HCT116 (cell line): ENCODE measurements at places on chromosomes 5 and 9.

- no peak for DNase-seq
Observed at GRCh38 chr9:109033941-109034700, 20.8 kb upstream of the CTNNAL1 start.

GRCh38 chr5:149916334-149917072 lies 28.1 kb downstream of the PDE6A start:
- no peak for DNase-seq

DNA sequence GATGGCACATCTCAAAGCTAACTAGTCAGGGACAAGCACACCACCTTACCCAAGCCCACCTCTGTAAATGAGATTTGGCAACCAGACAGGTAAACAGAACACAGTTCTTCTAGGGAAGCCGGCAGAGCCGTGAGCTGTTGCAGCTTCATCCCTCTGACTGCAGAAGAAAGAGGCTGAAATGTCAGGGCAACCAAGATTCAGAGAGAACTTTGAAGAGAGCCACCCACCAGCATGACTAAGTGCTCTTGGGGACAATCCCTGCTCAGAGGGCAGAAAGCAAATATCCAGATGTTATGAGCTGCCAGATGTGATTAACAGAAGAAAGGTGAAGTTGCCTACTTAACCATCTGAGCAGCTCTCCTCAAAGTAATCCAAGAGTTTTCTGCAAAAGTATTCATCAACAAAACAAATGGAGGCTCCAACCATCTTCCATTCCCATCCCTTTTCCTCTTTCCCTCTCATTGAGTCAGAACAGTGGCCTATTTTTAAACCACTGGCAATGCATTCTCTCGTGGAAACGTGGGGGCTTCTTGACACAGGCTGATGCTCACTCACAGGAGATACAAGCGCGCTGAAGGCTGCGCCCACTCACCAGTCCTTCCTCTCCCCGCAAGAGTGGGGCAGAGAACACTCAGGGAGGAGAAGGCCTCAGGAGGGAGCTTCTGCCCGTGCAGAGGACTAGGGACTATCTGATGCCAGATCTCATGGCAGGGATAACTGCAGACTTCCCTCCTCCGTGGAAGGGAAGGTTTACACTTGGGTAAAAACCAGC lies 57.1 kb downstream of the SLIT3 start:
- no peak for DNase-seq

- DNase-seq: no peak
Observed at GRCh38 chr9:87681271-87682061, 44.5 kb upstream of the CTSL start.

GRCh38 chr9:123678038-123678877 lies 251.7 kb downstream of the DENND1A start:
- no peak for DNase-seq

- no peak for DNase-seq
Observed at GRCh38 chr9:89853161-89853560, 248.3 kb downstream of the GADD45G start.

GRCh38 chr5:14834062-14834461 lies 37.5 kb downstream of the ANKH start:
- DNase-seq: no peak

GRCh38 chr5:110909415-110909814 lies 162.1 kb upstream of the TSLP start:
- DNase-seq: no peak

GRCh38 chr9:22976454-22976853 lies 529.8 kb downstream of the DMRTA1 start:
- no peak for DNase-seq

GRCh38 chr5:105789246-105789645 lies 1881.5 kb downstream of the EFNA5 start:
- no peak for DNase-seq

DNA sequence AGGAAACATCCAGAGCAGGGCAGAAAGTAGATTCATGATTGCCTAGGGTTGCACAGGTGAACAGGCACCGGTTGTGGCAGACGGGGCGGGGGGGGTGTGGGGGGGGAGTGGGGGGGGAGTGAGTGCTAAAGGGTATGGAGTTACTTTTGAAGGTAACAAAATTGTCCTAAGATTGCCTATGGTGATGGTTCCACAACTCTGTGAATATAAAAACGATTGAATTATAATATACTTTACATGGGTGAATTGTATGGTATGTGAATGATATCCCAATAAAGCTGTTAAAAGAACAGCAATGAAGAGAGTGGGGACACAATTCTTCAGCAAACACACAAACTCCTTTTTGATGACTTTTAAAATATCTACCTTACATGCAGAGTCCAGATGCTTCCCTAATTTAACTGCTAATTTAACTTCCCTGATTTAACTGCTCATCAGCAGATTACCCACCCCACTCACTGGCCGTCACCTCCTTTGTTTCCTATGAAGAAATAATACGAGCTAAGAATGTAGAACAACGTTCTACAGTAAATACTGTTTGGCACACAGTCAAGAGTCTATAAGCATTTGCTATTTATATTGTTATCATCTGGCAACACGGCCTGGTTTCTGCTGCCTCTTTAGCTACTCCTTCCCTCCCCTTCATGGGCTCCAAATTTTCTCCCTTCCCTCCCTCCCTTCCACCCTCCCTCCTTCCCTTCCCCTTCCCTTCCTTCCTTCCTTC lies 83.5 kb downstream of the PTCH1 start:
- no peak for DNase-seq

DNA sequence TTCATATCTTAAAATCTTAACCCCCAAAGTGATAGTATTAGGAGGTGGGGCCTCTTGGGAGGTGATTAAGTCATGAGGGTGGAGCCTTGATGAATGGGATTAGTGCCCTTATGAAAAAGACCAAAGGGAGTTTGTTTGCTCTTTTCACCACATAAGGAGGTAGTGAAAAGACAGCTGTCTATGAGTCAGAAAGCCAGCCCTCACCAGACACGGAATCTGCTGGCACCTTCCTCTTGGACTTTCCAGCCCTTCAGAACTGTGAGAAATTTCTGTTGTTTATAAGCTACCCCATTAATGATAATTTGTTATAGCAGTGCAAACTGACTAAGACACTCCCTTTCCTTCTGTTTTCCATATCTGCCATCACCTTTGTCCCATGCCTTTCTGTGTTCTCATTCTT lies 20.8 kb downstream of the IFNB1 start:
- no peak for DNase-seq

GRCh38 chr9:123998970-123999621 lies 12.5 kb upstream of the LHX2 start:
- no peak for DNase-seq

GRCh38 chr9:113636693-113637092 lies 173.2 kb downstream of the RGS3 start:
- DNase-seq: no peak

- DNase-seq: no peak
Observed at GRCh38 chr5:159186319-159186718, 23.0 kb downstream of the RNF145 start.

- no peak for DNase-seq
Observed at GRCh38 chr5:122756264-122756911, 18.5 kb upstream of the SNX2 start.

GRCh38 chr5:161713042-161713441 lies 27.5 kb downstream of the GABRA6 start:
- no peak for DNase-seq

DNA sequence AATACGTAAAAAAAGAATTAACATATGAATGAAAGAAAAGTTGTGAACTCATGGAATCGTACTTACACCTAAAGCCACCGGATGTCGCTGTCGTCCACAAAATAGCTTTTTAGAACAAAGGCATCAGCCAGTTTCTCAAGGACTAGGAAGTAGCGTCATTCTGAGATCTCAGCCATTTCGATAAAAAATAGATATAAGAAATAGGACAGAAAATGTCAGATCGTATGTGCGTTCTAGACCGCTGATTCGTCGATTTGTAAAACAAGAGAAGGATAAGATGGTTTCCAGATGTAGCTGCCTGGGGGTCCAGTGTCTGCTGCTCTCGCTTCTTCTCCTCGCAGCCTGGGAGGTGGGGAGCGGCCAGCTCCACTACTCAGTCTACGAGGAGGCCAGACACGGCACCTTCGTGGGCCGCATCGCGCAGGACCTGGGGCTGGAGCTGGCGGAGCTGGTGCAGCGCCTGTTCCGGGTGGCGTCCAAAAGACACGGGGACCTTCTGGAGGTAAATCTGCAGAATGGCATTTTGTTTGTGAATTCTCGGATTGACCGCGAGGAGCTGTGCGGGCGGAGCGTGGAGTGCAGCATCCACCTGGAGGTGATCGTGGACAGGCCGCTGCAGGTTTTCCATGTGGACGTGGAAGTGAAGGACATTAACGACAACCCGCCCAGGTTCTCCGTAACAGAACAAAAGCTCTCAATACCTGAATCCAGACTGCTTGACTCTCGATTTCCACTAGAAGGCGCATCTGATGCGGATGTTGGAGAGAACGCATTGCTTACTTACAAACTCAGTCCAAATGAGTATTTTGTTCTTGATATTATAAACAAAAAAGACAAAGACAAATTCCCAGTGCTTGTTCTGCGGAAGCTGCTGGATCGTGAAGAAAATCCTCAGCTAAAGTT lies at the start of gene PCDHA10:
Gene PCDHA10 (plus strand): TSS at position 126 of the 903 bp plus-strand sequence. CDS start 152 bp downstream, at position 278.
- DNase-seq: peak; percentile 42

DNA sequence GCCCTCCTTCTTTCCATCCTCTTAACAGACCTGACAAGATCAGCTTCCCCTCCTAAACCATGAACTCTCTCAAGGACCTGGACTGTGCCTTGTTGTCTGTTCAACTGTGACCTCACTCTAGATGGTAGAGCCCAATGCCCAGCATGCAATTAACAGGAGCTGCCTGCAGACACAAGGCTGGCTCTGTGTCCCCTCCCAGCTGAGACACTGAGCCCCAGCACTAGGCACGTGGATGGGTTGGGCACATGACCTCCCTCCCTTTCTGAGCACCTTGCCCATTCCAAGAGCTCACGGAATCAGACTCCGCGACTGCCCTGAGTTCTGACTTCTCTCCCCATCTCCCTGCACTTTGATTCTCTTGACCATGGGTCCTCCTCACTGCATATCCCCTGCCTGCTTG lies 93.5 kb upstream of the LRRTM2 start:
- DNase-seq: no peak

DNA sequence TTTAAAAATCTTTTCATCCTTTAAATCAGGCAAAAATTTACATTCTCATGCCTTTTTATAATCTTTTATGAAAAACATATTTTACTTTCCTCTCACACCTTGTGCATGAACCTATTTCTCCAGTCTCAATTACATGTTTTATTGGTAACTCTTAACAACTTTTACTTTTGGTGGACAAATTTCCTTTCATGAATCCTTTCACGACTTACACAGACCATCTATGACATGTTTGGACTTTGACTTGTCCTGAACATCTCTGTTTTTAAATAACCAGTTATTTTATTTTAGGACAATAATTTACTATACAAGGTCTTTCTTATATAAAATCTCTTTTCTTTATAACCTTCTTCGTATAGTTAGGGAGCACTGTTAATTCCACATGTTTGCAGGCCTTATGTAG lies 26.5 kb upstream of the MTMR12 start:
- DNase-seq: peak; percentile 39

DNA sequence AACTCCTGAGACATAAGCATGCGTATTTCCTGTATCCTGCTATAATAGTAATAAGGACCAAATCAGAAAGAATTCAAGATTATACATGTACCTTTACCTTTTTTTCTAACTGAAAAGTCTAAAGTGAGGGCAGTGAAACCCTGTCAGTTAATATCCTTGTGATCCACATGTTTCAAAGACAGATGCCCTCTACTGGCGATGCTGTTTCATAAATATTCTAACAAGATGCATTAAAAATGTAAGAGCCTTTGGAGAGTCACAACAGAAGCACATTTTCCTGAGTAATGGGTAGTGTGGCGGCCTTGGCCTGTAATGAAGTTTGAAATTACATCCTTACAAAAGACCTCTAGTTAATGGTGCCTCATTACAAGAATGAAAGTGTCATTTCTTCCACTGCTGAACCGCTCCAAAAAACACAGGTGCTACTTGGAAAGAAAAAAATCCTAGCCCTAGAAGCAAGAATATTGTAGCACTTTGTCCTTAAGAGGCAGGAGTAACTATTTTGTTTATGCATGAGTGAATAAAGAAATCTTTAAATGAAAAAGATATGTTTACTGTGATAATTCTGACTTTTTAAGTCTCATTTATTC lies 232.6 kb downstream of the EPB41L4A start:
- DNase-seq: peak; percentile 53

DNA sequence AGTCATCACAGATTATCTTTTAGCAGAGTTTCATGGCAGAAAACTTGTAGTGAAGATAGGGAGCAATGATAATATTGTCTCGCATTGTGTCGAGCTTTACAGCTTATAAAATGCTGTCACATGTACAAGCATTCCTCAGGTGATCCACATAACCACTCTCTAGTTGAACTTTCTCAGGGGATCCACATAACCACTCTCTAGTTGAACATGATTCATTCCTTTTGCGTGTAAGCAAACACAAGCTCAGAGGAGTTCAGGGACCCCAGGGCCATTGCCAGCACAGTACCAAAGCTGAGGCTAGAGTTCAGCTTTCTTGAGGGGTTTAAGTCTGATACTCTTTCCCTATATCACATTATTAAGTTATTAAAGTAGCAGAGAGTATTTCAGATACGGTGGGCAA lies 86.7 kb downstream of the CDH6 start:
- no peak for DNase-seq

DNA sequence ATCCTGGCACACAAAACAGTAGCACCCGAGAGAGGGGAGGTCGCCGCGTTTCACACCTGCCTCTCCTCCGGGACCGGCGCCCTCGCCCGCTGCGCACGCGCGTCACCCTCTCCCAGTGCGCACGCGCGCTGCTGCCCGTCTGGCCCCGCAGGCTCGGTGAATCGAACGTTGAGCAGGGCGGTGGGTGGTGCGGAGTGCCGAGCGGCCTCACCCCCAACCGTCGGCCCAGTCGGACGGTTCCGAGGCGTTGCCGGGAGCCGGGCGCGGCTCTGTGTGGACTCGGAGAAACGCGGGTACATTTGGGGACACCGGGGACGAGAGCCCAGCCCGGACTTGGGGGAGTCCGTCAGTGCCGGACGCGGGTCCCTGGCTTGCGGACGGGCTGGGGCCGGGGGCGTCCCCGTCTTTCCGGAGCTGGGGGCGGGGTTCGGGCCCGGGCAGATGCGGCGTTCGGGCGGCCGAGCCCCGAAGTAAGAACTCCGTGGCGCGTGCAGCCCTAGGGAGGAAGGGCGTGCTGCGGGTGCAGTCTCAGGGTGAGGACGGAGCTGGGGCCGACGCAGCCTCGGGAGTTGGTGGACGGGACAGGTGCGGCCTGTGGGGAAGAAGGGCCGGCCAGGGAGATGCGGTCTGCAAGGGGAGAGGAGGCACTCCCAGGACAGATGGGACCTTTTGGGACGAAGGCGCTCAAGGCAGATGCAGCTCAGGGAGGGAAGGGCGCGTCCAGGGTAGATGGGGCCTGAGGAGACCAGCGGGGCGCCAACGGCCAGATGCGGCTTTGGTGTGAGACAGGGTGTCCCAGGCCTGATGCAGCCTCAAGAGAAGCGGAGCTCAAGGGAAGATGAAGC lies at the start of gene POMT1:
Gene POMT1 (plus strand): TSS at position 138 of the 845 bp plus-strand sequence. CDS start 1,301 bp downstream, outside the sequence.
- peak; percentile 18 for DNase-seq

GRCh38 chr5:5584236-5584745 lies 161.8 kb downstream of the ICE1 start:
- no peak for DNase-seq

DNA sequence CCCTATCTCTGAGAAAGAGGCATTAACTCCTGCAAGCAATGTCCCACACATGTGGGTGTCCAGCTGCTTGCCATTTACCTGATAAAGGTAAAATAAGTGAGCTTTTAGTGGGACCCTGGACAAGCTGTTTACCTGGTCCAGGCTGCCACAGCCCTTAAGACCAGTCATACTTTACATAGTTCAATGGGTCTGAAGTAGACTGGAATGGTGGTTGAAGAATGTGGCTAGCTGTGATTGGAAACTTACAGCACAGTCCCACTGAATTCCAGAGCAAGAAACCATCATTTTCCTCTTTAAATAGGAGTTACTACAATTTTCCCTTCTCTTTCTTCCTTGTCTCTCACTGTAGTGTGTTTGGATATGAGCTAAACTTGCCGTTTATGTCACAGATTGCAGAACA lies 60.6 kb downstream of the GGTA1 start:
- no peak for DNase-seq
